ENCODE measurements at places on chromosomes 5 and 9.

- DNase-seq = no peak
Observed at GRCh38 chr5:74372051-74372450, 268.5 kb downstream of the ENC1 start.

- no peak for DNase-seq
Observed at GRCh38 chr5:31280210-31280609, 86.7 kb downstream of the CDH6 start.

GRCh38 chr9:87392086-87392485 is 105.6 kb upstream of the DAPK1 start:
- DNase-seq = no peak

DNA sequence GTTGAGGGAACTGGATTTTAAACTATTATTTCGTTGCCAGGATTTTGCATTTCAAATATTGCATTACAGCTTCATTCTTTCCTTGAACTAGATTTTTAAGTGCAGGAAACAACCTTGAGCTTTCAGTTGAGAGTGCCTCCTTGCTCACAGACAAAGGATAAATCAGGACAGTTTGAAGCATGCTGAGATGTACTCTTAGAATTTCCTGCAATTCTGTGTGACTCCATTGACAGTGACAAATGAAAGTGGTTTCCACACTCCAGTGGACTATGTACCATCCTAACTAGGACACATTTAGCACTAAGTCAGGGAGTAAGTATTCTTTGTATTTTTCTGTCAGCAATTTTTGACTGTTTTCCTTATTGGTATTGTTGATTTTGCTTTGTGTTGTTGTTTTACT is 100.0 kb upstream of the PLCXD3 start:
- no peak for DNase-seq

DNA sequence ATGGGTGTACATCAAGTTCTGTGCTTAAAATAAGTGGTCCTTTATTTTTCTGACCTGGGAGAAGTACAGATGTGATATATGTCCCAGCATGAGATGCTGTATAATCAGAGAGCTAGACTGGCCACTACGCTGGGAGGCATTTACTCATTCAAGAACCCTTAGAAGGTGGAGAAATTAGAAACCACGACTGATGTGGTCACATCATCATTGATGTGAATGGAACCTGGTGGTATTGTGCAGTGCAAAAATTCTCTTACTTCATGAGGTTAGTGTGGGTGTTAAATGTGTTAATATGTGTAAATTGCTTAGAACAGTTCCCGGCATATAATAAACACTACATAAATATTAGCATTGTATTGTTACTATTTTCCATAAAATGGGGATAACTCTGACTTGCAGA is 69.5 kb upstream of the CKMT2 start:
- DNase-seq = no peak

DNA sequence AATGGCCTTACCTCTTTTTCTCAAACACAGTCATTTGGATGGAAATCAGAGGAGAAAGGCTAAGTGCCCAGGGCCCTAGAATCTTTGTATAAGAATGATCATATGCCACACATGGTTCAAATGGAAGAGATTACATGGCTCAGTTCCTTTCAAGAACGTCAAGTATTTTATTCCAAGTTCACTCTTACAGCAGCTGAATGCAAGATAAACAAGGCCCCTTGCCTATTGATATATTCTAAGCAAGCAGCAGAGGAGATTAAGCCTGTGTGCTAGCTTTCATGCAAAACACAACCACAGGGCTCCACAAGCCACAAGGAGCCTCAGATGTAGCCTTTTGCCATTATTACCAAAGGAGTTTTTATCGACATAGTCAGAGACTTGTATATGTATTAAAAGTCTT is 55.3 kb upstream of the SLCO6A1 start:
- DNase-seq = no peak

DNA sequence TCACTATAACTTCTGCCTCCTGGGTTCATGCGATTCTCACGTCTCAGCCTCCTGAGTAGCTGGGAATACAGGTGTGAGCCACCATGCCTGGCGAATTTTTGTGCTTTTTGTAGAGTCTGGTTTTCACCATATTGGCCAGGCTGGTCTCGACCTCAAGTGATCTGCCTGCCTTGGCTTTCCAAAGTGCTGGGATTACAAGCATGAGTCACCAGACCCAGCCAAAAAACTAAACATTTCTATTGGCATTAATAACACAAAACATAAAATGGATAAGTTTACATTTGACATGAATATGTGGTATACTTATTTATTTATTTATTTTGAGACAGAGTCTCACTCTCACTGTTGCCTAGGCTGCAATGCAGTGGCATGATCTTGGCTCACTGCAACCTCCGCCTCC is 13.6 kb upstream of the REEP5 start:
- no peak for DNase-seq

- DNase-seq = no peak
Observed at GRCh38 chr5:158679221-158679641, 420.5 kb downstream of the EBF1 start.

DNA sequence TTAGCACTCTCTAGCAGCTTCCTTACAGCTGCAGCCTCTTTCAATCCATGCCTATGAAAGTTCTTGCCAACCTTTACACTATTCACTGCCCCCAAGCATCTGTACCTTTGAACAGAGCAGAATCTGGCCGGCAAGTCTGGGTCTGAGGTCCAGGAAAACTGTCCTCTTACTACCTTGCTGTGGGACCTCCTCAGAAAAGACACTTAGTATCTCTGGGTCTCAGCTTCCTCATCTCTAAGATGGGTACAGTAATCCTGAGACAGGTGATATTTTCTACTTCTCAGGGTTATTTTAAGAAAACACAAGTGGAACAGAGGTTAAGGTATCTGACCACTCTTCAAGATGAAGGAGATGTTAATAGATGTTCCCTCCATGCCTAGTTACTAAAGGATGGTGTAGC is 120.2 kb downstream of the EGFLAM start:
- no peak for DNase-seq

- peak; percentile 73 for DNase-seq
Observed at GRCh38 chr5:159096924-159097783, 2.6 kb downstream of the EBF1 start.

DNA sequence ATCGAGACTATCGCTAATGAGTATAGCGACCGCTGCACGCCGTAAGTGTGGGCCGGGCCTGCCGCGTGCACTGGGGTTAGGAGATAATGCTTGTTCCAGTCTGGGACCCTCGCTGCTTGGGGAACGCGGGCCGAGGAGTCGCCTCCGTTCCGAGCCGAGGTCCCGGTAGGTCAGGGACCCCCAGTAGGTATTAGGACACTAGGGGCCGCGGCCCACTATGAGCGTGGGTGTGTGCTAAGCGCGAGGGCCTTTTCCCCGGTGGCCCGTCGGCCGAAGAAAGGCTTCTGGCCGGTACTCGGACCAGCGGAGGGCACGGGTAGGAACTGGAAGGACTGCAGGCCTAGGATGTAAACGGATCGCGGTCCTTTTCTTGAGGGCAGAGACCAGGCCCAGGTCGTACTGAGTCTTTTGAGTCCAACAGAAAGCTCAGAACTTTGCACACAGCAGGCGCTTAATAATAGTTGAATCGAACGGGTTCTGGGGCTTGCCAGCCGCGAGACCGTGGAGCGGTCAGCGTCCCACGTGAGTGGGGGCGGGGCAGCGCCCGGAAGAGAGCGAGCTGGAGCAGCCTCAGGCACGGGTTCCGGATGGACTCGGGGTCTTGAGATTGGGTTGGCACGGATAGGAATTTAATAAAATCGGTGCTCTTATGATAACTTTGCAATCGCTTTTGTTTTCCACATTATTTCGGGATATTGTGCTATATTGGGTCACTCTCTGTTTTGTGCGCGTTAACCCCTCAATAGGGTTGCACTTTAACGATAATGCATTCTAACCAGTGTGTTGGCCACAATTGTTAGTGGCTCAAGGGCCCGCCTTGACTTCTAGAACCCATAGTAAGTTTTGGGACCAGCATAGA is 733 bp downstream of the HSPA4 start:
- peak; percentile 89 for DNase-seq

DNA sequence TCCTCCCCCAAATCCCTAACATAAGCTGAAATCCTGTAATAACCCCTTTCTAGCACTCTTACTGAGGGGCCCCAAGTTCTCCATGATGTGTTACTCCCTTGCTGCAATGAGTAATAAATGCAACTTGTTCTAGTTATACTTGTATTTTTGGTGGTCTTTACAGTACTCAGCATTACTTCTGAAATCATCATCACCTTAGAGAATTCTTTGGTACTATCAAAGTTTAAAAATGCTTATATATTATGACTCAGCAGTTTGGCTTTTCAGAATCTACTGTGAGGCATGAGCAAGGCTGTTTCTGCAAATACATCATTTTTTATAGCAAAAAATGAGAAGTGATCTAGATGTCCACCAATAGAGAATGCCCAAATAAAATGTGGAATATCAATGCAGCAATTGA is 20.7 kb upstream of the ROPN1L start:
- DNase-seq = no peak

DNA sequence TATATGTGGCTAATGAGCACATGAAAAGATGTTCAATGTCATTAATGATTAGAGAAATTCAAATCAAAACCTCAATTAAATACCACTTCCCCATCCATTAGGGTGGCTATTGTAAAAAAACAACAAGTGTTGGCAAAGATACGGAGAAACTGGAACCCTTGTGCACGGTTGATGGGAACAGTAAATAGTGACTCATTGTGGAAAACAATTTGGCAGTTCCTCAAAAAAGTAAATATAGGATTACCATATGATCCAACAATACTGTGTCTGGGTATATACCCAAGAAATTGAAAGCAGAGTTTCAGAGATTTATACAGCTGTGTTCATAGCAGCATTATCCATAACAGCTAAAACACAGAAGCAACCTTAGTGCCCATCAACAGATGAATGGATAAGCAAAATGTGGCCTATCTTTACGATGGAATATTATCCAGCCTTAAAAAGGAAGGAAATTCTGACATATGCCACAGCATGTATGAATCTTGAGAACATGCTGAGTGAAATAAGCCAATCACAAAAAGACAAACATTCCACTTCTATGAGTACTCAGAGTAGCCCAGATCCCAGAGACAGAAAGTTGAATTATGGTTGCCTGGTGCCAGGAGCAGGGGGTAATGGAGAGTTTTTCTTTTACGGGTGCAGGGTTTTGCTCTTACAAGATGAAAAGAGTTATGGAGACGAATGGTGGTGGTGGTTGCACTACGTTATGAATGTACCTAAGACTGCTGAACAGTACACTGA is 41.4 kb upstream of the LRRC14B start:
- no peak for DNase-seq

DNA sequence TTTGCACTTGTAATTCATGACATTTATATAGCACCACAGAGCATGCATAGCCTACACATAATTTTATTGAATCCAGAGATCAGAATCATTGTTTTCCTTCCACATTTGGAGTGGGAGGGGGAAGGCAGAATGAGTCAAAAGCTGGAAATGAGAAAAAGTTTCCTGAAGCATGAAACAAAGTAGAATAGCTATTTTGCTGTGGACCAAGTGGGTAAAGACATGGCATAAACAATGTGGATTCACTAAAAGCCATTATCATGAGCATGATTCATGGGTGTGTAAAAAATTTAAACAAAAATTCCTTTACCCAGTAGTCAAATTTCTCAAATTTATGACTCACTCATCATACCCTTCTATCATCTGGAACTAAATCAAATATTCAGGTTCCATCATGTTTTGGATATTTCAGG is 97.9 kb downstream of the YIPF5 start:
- no peak for DNase-seq

- DNase-seq = no peak
Observed at GRCh38 chr5:98403131-98403530, 370.3 kb upstream of the RGMB start.

DNA sequence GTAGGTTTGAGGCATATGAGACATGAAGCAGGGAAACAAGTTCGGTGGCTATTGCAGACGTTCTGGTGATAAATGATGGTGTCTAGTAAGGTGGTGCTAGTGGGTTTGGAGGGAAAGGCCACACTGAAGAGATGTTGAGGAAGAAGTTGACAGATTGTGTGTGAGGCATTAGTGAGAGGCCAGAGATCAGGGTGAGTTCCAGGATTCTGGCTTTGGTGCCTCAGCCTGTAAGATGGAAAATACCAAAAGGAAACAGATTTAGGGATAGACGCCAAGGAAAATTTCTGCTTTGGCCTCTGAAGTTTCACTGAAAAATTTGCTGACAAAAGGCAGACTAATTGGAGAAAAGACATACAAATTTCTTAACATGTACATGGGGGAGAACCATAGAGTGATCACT is 6.4 kb upstream of the PAIP1 start:
- no peak for DNase-seq

DNA sequence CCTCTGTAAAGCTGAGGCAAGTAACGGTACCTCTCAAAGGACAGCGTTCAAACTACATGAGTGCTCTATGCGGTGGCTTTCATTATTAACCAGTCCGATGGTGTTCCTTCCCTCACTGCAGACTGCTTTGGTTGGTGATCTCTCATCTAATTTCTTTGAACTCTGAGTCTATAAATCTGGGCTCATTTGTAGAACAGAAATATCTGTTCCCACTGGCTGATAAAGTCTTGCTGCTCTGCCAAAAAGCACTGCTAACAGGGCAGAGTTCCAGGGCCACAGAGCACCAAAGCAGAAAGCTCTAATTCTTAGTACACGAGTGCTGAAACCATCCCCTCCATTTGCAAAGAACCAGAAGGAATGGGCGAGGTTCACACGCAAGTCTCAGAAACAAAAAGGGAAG is 81.9 kb downstream of the MED27 start:
- DNase-seq = no peak

DNA sequence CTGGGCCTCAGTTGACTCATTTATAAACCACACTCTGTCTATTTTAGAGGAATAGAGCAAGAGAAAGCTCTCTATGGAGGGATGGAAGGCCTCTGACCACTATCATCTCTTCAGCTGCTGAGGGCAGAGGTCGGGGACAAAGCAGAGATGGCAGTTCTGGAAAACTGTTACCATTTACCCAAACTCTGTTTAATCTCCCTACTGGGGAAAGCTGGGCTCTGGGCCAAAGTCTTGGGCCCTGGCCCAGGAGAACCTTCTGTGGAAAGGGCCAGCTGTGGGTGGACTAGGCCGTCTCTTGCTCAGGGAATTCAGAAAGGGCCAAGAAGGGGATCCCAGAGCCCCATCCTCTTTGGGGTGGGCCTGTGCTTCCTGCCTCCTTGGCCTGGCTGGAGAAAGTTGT is 100.0 kb downstream of the PSD2 start:
- no peak for DNase-seq

GRCh38 chr5:178336889-178337288 is 104.3 kb upstream of the PHYKPL start:
- no peak for DNase-seq

- peak; percentile 25 for DNase-seq
Observed at GRCh38 chr9:89234205-89235067, 55.8 kb upstream of the SHC3 start.

DNA sequence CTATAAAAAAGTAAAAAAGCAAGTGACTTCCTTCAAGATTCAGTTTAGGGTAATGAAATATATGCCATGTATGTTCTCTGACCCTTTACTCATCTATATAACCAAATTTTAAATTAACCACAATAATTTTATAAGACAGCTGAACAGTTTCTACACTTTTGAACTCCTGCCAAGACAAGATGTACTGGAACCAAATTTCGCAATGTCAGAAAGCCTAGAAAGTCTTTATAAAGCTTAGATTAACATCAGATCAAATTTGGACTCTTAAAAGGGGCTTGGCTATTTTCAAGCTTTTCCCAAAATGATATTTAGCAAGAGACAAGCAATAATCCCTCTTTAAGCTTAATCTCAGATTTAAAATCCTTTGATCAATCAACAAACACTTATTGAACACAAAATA is 362.6 kb downstream of the PTPRD start:
- DNase-seq = no peak

GRCh38 chr9:89311346-89312221 is 589 bp downstream of the CKS2 start:
- DNase-seq = peak; percentile 80

GRCh38 chr5:37991301-37992299 is 151.8 kb upstream of the GDNF start:
- no peak for DNase-seq
